ENCODE measurements at places on chromosomes 2 and 18.

- peak; percentile 39 for DNase-seq
Observed at GRCh38 chr2:148298196-148298595, 277.3 kb downstream of the MBD5 start.

- DNase-seq = peak; percentile 61
Observed at GRCh38 chr2:42196403-42197267, 27.5 kb downstream of the EML4 start.

- peak; percentile 80 for DNase-seq
Observed at GRCh38 chr2:135960656-135961551, 24.5 kb downstream of the DARS1 start.

GRCh38 chr18:62558015-62558663, 35.3 kb downstream of the ZCCHC2 start:
- no peak for DNase-seq

GRCh38 chr2:164922134-164922533, 33.2 kb downstream of the SLC38A11 start:
- peak; percentile 23 for DNase-seq

- DNase-seq = peak; percentile 66
Observed at GRCh38 chr2:226607379-226607778, 192.2 kb downstream of the IRS1 start.

DNA sequence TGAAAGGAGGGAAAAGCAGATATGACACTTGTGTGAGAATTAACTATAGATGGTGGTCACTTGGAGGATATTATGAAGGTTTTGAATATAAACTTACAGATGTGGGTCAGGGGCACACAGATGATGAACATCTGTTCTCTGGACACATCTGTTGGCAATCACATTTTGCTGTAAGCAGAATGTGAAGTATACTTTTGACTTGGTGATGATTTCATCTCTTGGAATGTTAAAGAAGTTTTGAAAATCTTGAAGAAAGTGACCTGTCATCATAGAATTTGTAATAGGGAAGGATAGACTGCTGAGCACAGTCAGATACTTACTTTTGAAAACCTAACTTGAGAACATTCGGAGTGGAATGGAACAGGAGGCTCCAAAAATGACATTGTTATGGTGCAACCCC, 40.2 kb downstream of the PIKFYVE start:
- DNase-seq = peak; percentile 50

DNA sequence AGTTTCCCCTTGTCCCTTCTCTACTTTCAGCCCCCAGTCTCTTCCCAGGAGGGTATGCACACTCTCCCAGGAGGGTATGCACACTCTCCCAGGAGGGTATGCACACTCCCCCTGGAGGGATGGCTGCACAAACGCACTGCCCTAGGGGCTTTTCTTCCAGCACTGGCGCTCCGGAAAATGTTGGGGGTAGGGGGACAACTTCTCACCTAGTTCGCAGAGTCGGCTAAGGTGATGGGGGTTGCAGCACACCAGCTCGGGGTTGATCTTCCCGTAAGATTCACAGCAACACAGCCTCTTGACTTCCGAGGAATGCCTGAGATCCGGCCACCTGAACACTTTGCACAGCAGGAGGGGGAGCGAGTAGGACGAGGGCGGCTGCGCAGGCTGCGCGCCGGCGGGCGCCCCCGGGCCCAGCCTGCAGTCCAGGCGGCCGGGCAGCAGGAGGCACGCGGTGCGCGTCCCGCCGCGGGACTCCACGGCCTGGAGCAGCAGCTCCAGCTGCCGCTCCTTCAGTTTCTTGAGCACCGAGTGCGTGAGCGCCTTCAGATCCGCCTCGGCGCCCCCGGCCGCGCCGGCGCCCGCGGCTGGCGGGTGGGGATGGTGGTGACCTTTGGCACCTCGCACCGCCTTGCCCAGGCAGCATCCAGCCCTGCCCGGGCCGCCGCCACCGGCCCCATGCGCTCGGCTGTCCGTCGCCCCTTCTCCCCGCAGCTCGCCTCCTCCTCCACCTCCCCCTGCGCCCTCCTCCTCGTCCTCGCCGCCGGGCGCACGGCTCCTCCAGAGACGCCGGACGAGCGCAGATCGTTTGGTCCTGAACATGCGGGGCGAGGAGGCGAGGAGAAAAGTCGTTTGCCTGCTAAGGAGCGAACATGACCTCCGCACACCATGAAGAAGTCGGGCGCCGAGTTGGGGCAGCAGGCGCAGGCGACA, 894 bp downstream of the SMAD7 start:
- DNase-seq = no peak

- DNase-seq = no peak
Observed at GRCh38 chr2:239500574-239501550, 100.0 kb upstream of the HDAC4 start.

GRCh38 chr2:74201596-74201995, 3.2 kb downstream of the MTHFD2 start:
- DNase-seq = peak; percentile 37

- peak; percentile 54 for DNase-seq
Observed at GRCh38 chr18:63936156-63936931, 12.8 kb upstream of the HMSD start.

GRCh38 chr2:6937157-6937556, 19.9 kb downstream of the RNF144A start:
- DNase-seq = no peak

DNA sequence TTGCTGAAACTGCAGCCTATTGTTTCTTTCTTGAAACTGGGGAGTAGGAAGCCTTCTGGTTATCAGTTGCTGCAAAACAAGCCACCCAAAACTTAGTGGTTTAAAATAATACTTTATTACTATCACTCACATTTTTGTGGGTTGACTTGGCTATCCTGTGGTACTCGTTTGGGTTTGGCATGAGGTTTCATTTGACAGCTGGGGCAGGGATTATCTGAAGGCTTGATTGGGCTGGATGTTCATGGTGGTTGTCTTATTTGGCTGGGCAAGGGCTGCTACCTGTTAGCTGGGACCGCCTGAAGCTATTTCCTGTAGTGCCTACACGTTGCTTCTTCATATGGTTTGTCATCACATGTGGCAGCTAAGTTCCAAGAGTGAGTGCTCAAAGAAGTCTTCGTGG, 122.3 kb downstream of the PLCL1 start:
- peak; percentile 44 for DNase-seq

- DNase-seq = no peak
Observed at GRCh38 chr18:34281290-34281689, 56.6 kb upstream of the NOL4 start.

GRCh38 chr2:239225871-239226561, 174.8 kb downstream of the HDAC4 start:
- DNase-seq = peak; percentile 81

DNA sequence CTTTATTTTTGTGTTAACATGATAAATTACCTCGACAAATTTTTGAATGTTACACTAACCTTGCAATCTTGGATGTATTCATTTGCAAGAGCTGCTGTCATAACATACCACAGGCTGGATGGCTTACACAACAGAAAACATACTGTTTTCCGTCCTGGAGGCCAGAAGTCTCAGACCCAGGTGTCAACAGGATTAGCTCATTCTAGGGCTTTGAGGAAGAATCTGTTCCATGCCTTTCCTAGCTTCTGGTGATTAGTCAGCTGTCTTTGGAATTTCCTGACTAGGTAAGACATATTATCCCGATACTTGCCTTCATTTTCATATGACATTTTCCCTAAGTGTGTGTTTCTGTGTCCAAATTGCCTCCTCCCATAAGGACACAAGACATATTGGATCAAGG, 188.6 kb upstream of the CDH19 start:
- DNase-seq = no peak

DNA sequence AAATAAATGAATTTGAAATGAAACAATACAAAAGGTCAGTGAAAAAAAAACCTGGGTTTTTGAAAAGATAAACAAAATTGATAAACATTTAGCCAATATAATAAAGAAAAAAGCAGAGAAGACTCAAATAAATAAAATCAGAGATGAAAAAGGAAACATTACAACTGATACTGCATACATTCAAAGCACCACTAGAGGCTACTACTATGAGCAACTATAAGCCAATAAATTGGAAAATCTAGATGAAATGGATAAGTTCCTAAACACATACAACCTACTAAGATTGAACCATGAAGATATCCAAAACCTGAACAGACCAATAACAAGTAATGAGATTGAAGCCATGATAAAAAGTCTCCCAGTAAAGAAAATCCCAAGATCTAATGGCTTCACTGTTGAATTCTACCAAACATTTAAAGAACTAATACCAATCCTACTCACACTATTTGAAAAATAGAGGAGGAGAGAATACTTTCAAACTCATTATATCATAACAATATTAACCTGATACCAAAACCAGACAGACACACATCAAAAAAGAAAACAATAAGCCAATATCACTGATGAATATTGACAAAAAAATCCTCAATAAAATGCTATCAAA, 80.8 kb upstream of the CERS6 start:
- peak; percentile 6 for DNase-seq

DNA sequence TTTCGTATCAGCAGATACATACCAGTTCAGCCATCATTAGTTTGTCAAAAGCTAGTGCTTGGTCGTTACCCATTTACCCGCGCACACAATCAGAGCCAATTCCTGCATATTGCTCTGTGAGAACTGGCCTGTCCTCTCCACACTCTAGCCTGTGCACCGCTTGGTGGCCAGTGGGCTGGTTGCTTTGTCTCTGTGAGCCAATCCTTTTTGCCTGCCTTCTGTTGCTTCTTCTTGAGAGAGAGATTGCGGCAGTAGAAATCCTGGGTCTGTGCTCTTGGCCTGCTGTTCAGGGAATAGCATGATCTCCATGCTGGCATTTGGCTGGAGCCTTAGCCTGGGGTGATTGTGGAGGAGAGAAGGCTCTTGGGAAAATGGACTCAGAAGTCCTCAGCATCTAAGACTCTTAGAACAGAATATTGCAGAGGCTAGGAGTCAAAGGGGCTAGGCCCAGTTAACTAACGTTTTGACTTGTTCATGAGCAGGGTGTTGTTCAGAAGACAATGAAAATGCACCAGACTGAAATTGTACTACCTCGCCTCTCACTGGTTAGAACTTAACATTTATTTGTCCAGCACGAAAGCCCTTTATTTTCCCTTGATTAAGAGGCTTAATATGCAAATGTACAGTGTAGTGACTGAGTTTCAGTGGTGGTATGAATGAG, 37.1 kb downstream of the MAP4K4 start:
- DNase-seq = no peak

DNA sequence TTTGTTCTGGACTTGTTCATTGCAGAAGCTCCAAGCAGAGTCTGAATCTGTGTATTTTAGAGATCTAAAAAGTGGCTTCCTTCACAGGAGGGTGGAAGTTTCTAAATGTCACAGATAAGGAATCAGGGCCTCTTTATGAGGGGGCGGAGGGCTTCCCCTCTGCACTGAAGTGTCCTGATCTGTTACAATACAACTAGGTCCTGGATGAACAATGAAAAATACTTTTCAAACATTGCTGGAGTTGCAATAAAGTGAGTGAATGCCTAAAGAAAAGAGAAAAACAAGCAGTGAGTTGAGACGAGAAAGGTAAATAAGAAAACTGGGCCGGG, 179.3 kb upstream of the HDAC4 start:
- DNase-seq = no peak

GRCh38 chr2:105034170-105034569, 3.7 kb upstream of the MRPS9 start:
- DNase-seq = no peak

DNA sequence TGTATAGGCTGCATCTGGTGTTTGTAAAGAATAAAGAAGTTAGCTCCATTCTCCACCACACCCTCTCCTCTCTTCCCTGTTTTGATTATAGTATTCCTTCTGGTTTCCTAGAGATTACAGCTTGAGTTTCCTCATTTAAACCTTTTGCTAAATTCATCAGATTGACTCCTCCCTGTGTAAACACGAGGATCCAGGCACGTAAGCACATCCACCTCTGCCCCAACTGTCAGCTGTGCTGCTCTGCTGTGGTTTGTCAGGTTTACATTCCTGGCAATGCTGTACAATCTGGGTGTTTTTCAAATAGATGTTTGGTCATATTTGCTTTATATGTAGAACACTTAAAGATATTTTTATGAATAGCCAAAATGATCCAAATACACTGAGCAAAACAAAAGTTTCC, 302.8 kb downstream of the PTGR3 start:
- peak; percentile 11 for DNase-seq

GRCh38 chr2:155350783-155351580, 652.5 kb downstream of the KCNJ3 start:
- DNase-seq = no peak

- no peak for DNase-seq
Observed at GRCh38 chr2:963876-964275, 13.2 kb downstream of the SNTG2 start.

DNA sequence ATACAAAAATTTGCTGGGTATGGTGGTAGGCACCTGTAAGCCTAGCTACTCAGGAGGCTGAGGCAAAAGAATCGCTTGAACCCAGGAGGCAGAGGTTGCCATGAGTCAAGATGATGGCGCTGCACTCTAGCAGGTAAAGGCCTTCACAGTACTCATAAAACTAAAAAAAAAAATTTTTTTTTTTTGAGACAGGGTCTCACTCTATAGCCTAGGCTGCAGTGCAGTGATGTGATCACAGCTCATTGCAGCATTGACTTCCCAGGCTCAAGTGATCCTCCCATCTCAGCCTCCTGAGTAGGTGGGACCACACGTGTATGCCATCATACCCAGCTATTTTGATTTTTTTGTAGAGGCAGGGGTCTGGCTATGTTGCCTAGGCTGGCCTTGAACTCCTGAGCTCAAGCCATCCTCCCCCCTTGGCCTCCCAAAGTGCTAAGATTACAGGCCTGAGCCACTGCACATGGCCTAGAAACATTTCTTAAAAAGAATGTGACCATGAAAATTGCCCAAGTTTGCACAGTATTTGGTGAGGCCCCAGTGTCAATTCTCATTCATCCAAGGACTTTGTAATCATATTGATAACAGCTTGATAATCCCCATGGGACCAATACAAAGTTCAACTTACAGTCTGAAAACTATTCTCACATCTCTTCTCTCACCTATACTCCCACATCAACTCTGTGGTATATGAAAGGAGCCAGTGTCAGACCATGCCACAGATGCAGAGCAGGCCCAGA, 64.2 kb upstream of the MYCN start:
- DNase-seq = no peak

GRCh38 chr2:159155320-159155719, 131.2 kb downstream of the WDSUB1 start:
- no peak for DNase-seq

- DNase-seq = no peak
Observed at GRCh38 chr2:143128681-143129580, at the start of gene ARHGAP15. Gene ARHGAP15, plus strand, starts transcription at chr2:143129419.

Measured in fibroblast of lung (primary cell).